ENCODE measurements at places on chromosomes 16 and 17. TPM values are rescaled to one million over a fixed set of nuclear protein-coding genes. Genes with fewer than 3 reads are reported as not detected.

DNA sequence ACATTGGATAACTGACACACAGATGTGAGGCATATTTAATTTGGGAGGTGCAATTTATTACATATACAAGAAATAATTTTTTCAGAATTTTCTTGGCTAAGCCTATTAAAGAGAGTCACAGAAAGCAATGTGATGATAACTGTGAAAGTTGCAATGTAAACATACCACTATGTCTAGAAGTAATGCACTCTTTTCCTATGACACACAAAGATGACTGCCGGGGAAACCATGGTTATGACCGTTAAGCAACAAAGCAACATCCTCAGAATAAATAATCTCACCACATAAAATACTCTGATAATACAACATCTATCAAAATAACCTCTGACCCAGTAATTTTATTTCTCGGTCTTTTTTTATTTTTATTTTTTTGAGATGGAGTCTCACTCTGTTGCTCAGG, 10.5 kb upstream of the QRICH2 start:
- no peak for DNase-seq

HOXB6 gene
- total RNA-seq, result 7.3 TPM

DNA sequence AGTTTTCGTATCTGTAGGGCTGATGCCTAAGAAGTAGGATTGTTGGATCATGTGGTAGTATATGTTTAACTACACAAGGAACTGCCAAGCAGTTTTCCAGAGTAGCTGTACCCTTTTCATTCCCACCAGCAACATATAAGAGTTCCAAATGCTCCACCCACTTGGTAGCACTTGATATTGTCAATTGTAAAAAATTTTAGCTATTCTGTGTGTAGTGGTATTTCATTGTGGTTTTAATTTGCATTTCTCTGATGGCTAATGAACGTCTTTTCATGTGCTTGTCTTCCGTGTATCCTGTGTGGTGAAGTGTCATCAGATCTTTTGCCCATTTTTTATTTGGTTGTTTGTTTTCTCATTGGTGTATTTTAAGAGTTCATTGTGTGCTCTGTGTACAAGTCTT, 69.7 kb downstream of the TANC2 start:
- DNase-seq, result no peak

DNA sequence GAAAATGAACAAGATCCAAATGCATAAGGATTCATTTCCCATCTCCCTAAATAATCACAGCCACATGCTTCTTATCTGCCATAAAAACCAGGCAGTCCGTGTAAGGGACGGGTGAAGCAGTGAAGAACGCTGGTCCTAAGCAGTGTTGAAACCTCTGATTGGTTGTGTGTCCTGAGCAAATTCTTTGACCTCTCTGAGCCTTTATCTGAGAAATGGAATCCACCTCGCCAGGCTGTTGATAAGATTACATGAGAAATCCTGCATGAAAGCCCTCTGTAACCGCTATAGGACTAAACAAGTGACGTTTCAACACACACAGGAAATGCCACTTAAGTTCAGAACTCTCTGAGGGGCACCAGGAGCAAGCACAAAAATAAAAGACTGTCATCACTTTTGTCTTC, 26.8 kb downstream of the GAS7 start:
- no peak for DNase-seq

- DNase-seq, result no peak
Observed at GRCh38 chr17:82840431-82840831, 609 bp upstream of the ZNF750 start.

DNA sequence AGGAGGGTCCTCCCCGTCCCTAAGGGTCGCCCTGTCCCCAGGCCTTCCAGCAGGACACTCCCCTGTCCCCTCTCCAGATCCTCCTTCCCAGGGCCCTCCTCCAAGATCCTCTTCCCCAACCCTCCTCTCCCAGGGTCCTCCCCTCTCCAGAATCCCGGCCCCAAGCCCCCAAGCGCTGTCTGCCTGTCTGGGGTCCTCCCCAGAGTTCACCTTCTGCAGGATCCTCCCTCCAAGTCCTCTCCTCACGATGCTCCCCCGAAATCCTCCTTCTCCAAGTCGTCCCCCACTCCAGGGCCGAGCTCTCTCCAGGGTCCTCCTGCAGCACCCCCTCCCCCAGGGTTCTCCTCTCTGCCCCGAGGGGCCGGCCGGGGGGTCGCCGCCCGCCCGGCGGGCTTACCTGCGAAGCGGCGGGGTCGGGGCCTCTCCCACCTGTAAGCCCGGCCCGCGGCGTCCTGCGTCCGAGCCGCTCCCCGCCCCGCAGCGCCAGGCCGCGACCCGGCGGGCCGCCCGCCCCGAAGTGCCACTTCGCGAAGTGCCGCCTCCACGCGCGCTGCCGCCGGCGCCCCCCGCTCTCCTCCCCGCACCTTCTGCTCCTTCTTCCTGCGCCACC, 678 bp upstream of the BAIAP2 start:
- DNase-seq, result no peak

PLEKHH3 gene
- total RNA-seq, result 0.27 TPM

DNA sequence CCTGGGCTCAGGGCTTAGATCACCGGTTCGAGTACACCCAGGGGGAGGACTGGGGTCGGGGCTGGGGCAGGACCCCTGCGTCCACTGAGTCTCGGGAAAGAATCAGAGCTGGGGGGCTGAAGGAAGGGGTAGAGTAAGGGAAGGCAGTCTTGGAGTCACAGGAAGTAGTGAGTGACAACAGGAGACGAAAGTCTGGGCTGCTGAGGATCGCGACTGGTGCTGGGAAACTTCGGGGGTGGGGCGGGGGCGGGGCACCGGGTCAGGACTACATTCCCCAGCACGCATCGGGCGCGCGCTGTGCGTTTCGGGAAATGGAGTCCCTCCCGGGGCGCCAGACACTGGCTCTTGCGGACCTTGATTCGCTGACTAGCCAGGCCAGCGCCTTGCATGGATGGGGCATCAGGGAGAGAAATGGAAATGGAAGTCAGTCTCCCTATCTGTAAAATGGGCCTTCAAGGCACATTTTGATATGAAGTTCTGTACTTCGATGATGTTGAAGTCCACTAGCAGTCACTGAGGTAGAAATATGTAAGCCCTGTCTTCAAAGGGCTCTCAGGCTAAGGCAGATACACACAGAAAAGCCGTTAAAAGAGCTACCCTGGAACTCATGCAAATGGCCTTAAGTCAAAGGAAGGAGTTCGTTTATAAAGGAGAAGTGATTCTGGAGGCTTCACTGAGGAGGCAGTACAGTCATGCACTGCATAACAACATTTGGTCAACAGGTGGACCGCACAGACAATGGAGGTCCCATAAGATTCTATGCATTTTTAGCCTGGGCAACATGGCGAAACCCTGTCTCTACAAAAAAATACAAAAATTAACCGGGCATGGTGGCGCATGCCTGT, 697 bp downstream of the CTF1 start:
- DNase-seq, result peak; percentile 89

- no peak for DNase-seq
Observed at GRCh38 chr16:50208460-50208931, 55.4 kb downstream of the TENT4B start.

TPSG1 gene
- total RNA-seq, result not detected

CD19 gene
- 1.6 TPM for total RNA-seq

ANKS4B gene
- total RNA-seq, result not detected

GRCh38 chr17:49259663-49260010, 29.1 kb upstream of the PHOSPHO1 start:
- DNase-seq, result no peak

CCL23 gene
- total RNA-seq, result 0.81 TPM

ITGAD gene
- not detected for total RNA-seq

GRCh38 chr17:83146347-83146746, 66.9 kb downstream of the METRNL start:
- no peak for DNase-seq

- DNase-seq, result no peak
Observed at GRCh38 chr17:57788725-57789124, 43.6 kb upstream of the CCDC182 start.

RND2 gene
- 0.27 TPM for total RNA-seq
